Activated T-helper 17 cell treated with anti-CD3 and anti-CD28 coated beads, Interleukin-2, amount 50 U/mL, for 72 hours (primary cell): ENCODE measurements at places on chromosomes 16 and 17. TPM values are rescaled to one million over a fixed set of nuclear protein-coding genes. Genes with fewer than 3 reads are reported as not detected.

The KIF18B gene
- total RNA-seq, result 51.5 TPM

The AGRP gene
- not detected for total RNA-seq

The ZBTB4 gene
- total RNA-seq, result 27.5 TPM

The C17orf113 gene
- total RNA-seq, result 0.06 TPM

The ZSCAN10 gene
- 0.34 TPM for total RNA-seq

The HOXB8 gene
- not detected for total RNA-seq

The CES5A gene
- total RNA-seq, result not detected

The KRTAP4-5 gene
- total RNA-seq, result not detected

The PROCA1 gene
- 4.4 TPM for total RNA-seq

The LRRC75A gene
- total RNA-seq, result 0.90 TPM

The SNN gene
- total RNA-seq, result 3.3 TPM
